Fibroblast of skin of left quadriceps (primary cell): ENCODE measurements at places on chromosomes 7 and 10.

- no peak for DNase-seq
Measured at GRCh38 chr10:36712695-36713094, 412.7 kb upstream of the ANKRD30A start.

GRCh38 chr10:23648618-23649017, 209.7 kb downstream of the OTUD1 start:
- no peak for DNase-seq

DNA sequence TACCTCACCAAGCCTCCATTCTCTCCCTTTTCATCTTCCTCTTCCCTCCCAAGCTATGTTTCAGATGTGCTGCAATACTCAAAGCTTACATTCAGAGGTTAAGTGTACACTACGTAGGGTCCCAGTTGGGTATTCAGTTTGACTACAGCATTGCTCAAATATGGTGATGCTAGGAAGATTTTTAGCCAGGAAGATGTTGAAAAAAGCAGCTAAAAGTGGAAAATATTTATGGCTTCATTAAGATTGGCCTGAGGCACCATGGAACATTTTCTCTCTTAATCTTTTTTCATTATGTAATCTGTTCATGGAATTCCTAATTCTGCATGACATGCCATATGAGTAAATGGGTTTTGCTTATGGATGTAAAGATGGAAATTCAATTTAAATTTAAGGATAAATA, 72.0 kb upstream of the ABCB5 start:
- no peak for DNase-seq

DNA sequence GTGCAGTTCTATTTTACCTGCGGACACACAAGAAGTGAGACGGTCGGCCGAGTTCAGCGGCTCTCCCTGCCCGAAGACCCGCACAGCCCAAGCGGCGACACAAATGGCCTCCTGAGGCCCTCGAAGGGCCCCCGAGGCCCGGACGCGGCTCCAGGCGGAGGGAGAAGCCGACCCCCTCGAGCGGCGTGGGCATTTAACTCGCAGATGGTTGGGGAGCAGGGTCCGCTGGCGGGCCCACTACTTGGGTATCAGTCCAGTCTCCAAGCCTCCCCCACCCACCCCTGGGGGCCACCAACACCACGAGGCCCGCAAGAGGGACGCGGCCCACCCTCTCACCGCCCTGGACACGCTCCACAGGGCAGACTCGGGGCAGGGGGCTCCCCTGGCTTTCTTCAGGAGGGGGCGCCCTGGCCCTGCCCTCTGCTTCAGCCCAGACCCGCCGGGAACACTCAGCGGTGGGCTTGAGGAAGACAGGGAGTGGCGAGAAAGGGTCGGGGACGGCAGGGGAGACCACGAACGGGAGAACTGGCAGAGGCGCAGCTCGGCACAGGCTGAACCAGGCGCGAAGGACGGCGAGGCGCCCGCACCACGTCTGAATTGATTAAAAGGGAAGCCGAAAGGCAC, 1.7 kb downstream of the IGF2BP3 start:
- no peak for DNase-seq

DNA sequence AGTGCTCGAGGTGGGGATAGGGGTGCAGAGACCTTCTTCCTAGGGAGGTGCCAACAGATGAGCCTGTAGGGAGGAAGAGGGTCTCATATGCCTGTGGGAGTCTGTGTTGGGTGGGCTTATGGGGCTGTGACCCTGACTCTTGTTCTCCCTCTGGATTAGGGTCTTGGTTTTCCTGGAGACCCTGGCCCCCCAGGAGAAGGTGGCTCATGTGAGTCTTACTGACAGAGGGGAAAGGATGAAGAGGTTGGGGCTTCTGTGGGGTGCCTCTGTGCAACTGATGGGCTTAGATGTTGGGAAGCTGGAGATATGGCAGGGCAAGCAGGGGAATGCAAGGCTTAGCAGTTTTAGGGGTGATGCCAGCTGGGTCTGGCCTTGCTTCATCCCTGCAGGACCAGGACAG, 20.2 kb upstream of the VOPP1 start:
- DNase-seq, result no peak

- no peak for DNase-seq
Measured at GRCh38 chr10:27771231-27771630, 25.6 kb upstream of the MKX start.

- DNase-seq, result peak; percentile 63
Measured at GRCh38 chr10:78942091-78942501, 126.7 kb upstream of the ZMIZ1 start.

DNA sequence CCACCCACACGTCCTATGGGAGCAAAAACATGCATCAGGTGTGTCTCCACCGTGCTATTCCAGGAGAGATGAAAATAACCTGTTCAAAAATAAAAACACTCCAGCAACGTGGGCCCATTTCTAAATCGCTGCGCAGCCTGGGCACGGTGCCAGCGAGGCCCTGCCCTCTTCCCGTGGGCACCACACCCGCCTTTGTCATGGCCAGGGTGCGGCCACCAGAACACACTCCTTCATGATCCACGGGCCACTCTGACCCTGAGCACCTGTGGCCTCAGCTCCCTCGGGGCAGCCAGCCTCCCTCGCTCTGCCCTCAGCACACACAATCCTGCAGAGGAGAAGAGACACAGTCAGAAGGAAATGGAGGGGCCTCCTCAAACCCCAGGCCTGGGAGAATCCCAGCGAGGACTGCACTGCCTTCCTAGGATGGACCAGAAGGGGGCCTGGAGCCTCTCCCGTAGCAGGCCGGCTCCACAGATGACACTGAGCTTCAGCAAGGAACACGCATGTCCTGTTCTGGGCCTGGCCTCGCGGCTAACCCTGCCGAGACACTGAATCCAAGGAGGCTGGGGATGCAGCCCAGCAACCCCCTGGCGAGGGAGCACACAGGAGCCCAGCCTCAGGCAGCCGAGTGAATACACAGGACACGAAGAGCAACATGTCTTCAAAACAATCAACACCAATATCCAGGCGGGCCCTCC, 169.0 kb downstream of the MAD1L1 start:
- no peak for DNase-seq

DNA sequence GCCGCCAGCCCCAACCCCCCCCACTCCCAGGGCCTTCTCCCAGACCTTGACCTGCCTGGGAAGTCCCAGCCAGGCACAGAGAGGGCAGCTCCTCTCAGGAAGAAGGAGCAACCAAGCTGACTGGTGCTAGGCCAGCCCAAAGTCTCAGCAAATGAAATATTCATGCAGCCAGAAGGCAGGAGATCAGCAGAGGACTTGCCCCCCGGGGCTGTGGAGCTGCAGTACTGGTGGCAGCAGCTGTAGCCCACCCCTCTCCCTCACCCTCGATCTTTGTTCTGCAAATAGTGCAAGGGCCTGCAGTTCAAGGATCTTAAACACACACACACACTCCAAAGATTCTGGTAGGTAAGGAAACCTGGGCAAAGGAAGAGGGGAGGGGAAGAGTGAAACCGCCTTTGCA, 3.5 kb upstream of the SRRM3 start:
- DNase-seq, result no peak

DNA sequence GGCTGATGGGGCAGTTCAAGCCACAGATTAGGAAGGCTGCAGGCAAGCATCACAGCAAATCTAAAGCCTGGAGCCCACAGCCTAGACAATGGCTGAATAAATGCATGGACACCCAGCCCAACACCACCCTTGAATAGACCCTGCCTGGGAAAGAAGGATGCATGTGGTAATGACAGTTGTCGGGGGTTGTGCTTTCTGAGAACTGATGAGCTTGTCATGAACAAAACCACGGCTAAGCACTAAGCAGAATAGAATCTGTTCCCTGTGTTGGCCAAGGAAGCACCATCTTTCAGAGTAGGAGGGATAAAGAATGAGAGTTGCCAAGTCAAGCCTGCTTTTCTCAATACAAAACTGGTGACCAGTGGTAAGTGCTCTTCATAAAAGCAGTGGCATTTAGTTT, 66.1 kb upstream of the JCAD start:
- no peak for DNase-seq

DNA sequence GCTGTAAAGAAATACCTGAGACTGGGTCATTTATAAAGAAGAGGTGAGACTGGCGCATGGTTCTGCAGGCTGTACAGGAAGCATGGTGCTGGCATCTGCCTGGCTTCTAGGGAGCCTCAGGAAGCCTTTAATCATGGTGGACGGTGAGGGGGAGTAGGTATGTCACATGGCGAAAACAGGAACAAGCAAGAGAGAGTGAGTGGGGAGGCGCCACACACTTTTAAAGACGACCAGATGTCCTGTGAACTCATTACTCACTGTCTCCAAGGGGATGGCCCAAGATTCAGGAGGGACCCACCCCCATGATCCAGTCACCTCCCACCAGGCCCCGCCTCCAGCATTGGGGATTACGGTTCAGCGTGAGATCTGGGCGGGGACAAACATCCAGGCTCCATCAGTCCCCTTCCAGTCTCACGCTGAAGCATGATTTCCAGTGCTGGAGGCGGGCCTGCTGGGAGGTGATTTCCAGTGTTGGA, 3.2 kb downstream of the ZNF316 start:
- DNase-seq, result no peak

- DNase-seq, result no peak
Measured at GRCh38 chr7:44960011-44960580, 18.7 kb downstream of the MYO1G start.

DNA sequence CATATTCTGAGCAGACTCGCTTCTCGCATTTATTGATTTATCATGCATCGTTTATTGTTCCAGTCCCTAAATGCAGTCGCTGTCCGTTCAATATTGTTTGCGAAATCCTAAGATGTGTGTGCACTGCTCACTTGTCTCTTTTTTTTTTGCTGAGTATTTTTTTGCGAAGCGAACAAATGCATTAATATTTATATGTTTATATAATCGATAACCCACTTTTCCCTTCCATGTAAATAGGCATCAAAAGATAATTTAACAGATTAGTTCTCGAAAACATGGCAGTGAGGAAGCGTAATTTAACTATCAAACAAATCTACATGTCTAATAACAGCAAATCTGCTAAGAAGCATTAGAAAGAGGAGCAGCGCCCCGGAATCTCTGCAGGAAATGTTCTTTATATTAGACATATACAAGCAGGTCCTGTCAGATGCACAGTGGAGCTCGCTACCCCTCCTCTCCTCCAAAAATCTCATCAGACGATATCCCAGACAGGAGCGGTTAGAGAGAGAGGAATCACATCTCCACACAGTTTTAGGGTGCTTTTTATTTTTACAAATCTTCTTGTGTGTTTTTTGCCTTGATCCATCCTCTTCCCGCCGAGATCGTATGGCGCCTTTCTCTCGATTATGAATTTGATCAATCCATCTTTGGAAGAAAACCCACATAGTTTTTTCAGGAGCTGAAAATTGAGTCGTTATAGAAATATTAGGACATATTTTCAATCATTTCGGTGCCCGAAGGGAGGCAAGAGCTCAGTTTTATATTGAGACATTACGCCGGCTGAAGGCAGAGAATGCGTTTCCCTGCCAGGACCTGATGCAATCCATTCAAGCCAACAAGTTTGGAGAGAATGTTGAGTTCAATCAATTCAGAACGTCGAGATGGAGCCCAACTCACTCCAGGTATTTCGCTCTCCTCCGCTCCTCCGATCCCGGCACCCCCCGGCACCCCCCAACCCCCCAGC, at the start of gene ARID5B:
TSS of gene ARID5B (plus strand) at position 871 of the 964 bp plus-strand sequence. CDS start at position 882, 11 bp downstream.
- peak; percentile 60 for DNase-seq
